ENCODE measurements at places on chromosomes 1 and 21.

GRCh38 chr1:1048765-1049164, 25.3 kb downstream of the RNF223 start:
- no peak for DNase-seq

- no peak for DNase-seq
Measured at GRCh38 chr1:69090170-69090569, 477.6 kb upstream of the LRRC7 start.

- DNase-seq: no peak
Measured at GRCh38 chr1:32884726-32885125, 1.6 kb upstream of the HPCA start.

GRCh38 chr1:155123801-155124200, 3.9 kb upstream of the EFNA1 start:
- DNase-seq: no peak

GRCh38 chr21:19236209-19236608, 832.6 kb upstream of the TMPRSS15 start:
- DNase-seq: no peak

DNA sequence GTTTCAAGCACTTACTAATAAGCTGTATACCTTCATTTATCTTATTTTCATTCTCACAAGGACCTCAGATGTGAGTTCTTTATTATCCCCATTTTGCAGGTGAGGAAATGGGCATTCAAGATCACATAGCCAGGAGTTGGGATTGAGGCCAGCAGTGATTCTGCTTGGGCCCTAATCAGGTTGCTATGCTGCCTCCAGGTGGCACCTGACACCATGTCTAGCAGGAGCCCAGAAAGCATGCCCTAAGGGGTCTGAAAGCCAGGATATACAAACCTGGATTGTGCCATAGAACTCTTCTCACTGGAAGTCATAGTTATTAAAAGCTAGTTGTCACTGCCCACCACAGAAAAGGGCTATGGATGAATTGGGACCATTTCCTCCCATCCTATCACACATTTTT, 61.1 kb downstream of the FYB2 start:
- DNase-seq: no peak

- peak; percentile 20 for DNase-seq
Measured at GRCh38 chr1:173355281-173356031, 121.7 kb upstream of the PRDX6 start.

Data from cardiac muscle cell (in vitro differentiated cells and primary cell).